ENCODE measurements at places on chromosomes 16 and 17.
A peak's percentile ranks its signal among the peaks of the same experiment; 100 is the strongest.

DNA sequence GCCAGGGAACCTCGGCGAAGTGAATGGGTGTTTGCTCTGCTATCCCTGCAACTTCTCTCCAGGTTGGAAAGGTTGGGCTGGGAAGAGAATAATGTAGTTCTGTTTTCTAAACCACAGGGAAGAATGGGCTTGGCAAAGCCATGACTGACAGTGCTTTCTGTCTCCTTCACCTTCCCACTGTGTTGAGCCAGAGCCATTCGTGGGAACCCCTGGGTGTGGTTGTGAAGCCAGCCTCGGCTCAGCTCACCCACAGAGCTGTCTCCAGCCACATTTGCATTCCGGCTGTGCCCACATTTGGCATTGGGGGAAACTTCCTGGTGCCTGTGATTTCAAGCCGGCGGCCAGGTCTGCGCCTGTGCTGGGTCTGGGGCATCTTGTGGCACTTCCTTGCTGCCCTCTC lies 39.9 kb downstream of the BAIAP2 start:
- no peak for DNase-seq

DNA sequence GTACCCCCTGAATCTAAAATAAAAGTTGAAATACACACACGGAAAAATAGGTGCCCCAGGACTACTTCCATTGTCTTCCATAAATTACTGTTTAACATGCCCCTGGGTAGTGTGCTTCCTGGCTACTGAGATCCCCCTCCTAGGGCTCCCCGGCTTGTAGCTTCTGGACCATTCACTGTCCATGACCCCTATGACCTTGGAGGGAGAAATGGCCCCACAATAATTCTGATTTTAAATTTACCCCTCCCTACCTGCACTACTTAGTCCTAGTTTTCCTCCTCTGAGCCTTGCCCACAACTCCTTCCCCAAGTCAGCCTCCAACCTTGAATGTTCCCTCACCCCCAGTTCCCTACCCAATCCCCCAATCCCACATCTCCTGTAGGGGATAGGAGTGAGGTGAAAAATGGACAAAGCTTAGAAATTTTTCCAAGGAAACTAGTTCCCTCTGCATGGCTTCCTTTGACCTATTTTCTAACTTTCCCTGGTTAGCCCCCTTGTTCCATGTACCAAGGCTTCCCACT lies 9.5 kb upstream of the MSL1 start:
- DNase-seq, result no peak

DNA sequence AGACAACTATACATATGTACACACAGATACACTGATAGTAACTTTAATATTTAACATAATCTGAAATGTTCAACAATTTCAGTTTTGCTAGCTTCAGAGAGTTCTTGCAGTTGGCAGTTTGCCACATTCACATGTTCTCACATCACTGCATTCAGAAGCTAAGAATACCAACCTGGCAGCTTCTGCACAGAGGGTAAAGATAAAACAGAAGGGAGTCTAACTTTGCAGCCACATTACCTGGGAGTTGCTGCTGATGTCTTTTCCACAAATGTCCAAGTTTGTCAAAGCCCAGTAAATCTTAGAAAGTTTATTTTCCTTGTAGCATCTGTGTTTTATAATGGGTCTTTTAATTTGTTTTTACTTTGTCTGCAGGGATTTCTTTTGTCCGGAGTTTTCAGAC lies 332.0 kb downstream of the BCAS3 start:
- no peak for DNase-seq

DNA sequence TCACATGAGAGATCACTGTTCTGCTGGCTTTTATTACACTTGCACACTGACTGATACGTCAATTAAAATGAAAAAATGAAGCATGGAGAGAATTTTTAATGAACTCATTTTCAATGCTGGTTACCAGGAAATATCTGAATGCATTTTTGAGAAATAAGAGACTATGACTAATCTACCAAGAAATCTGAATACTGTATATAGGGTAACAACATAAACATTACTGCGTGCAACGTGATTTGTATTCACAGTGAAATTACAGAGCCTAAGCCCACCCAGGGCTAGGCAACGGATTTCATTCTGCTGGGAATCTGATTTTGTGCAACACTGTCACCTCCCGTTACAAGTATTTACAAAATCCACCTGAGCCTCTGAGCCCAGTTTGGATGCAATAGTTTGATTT lies 23.8 kb upstream of the LCMT1 start:
- no peak for DNase-seq

DNA sequence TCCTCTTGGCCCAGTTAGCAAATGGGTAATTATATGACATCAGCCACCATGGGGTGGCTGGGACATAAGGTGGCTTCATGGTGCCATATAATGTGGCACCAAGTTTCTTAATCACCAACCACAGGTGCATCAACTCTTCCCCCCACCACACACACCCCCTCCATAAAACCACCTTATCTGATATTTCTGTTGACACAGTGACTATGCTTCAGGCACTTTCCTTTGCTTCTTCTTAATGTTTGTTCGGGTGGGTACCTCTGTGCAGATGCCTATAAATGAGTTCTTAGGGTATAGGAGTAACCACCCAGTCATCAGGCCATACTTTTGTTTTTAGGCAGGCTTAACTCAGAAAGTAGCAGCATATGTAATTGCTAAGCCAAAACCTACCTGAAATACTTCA lies 29.5 kb downstream of the RNF43 start:
- DNase-seq, result no peak

DNA sequence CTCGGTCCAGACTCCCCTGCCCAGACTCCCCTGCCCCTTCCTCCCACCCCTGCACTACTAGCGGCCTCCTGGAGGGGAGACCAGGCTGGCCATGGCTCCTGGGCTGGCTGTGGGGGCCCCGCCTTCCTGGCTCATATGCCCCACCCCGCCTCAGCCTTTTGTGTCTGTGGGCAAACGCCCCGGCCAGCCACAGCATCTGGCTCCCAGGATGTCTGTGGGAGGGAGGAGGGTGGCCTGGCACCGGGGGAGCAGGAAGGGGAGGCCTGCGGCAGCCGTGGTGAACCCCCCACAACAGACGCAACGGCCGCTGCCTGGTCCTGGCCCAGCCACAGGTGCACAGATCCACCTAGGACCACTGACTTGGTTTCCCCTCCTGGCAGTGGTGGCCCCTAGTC lies 32.9 kb downstream of the BAHCC1 start:
- DNase-seq, result peak; percentile 30

DNA sequence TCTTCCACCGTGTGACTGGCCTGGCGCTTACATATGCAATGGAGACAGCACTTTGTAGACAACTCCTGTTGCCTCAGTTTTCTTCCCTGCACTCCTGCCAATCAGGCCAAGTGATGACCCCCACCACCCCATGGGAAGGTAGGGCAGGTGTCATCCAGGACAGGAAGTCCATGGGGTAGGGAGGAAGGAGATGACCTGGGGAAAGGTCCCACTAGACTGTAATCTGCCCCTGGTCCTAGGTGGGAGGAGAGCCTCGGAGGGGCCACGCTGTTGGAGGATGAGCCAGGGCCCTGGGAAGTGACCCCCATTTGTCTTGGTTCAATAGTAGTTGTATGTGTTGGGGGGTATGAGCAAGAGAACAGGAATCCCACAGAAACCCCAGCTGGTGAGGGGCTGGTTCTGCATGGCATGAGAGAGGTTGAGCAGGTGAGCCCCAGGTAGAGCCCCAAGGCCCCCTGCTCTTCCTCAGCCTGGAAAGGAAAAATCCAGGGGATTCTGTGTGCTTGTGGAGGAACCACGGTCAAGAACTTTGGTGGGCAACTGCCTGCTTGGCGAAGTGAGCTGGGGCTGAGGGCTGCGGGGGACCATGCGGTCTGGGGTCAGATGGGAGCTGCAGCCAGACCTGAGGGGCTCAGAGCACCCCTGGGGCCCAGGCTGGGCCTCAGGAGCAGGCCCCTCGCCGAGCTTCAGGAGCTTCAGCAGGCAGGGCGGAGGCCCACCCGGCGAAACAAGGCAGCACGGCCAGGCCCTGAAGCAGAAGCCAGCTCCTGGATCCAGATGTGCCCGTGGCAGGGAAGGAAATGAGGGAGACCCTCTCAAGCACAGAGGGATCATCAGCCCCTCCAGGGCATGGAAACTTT lies 50.7 kb downstream of the NT5M start:
- DNase-seq, result no peak

GRCh38 chr16:86019446-86020047 lies 120.6 kb downstream of the IRF8 start:
- DNase-seq, result no peak

DNA sequence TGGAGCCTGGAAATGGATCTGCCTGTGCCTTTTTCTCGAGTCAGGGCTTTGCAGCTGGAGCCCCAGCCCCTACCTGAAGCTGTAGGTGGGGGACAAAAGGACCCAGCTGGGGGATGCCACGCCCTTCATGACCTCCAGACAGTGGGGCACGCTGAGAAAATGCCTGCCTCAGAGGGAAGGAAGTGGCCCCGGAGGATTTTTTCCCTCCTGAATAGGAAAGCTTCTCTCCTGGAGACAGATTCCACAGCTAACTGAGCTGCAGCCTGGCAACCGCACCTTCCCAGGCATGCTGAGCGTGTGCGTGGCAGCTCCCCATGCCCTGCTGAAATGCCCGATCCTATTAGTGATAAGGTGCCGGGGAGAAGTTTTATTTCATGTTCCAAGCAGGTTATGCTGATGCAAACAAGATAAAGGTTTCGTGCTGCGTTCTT lies 58.0 kb downstream of the AIPL1 start:
- no peak for DNase-seq

- DNase-seq, result no peak
Measured at GRCh38 chr16:67941469-67942199, 2.3 kb downstream of the LCAT start.

DNA sequence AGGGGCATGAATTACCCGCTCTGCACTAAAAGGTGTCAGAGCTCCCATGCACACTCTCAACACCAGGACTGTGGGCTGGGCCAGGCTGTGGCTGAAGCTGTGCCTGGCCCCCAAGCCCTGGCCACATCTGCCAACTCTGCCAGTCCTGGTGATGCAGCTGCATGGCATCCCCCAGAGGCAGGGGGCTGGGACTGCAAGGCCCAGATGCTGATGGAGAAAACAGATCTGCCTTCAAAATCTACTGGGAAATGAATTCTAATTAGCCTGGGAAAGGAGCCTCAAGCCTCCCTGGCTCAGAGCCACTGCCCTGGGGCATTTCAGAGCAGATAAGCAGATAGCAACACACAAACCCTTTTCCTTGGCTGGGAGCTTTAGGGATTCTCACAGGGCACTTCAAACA lies 3.4 kb downstream of the CHST6 start:
- DNase-seq, result peak; percentile 11

DNA sequence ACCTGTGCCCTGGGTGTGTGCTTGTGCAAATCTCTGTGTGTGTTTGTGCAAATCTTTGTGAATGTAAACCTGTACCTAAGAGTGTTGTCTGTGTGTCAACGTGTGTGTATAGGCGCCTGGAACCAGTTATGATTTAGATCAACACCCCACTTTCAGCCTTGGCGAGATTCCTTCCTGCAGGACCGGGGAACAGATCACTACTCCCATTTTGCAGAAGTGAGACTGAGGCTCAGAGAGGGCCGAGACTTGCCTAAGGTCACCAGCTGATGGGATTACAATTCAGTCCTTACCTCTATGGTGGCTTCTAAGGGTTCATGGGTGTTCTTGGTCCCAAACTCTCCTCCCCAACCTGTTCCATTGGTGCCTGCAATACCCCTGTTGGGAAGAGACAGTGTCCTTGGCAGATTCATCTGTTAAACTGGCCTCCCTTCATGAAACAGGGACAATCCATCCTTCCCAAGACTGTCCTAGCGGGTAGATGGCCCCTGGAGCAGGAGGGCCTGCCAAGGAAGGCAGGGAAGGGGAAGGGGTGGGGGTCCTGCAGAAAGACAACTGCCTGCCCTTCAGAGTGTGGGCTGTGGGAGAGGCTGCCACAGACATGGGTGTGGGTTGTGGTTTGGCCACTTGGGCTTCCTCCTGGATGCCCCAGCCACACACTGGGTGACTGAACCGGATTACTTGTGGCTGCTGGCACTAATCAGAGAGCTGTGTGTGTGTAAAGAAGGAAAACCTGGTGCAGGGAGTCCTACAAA lies 6.9 kb upstream of the MAPK7 start:
- DNase-seq, result no peak

DNA sequence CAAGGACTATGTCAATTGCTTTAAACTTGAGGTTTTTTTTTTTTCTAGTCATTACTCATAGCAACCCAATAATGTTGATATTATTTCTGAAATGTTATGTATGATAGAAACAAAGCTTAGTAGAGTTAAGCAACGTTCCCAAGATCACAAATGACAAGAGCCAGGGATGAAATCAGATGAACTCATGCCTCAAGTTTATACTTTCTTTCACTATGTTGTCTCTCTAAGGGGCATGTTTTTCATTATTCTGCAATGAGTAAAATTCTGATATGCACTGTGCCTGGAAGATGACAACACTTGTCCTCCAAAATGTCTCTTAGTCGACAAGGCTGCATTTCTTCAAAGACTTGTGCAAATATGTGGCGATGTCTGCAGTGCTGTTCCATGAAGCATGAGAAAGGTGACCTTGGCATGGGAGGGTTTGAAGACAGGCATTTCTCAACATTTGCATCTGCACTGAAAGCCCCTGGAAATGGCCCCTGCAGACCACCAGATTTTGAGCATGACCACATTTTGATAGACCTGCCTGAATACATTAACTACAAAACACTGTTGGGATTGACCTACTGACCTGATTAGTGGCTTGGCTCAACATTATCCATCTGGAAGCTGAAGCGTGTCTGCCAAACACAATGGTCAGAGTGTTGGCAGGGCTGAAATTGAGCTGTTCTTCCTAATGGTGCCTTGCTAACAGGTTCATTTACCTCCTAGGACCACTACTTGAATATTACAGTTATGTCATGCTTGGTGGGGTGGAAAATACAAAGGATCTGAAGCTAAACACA lies 1027.5 kb downstream of the CDH11 start:
- DNase-seq, result no peak

DNA sequence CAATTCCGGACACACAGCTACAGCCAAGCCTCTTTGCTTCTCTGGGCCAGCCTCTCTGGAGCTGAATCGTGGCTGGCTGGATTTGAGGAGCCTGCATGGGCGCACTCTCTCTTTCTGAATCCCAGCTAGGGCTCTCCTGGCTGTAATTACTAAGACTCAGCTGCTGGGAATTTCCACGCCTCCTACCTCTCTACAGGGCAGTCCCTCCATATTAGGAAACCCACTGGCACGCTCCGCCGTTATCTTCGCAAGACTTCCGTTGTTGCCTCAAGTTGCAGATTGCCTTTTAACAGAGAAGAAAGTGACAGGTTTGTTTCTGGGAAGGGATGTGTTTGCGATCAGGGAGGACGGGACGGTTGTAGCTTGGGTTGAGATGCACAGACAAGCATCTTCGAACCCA lies 188.4 kb upstream of the NLRP1 start:
- no peak for DNase-seq

- DNase-seq, result no peak
Measured at GRCh38 chr16:51057969-51058337, 93.1 kb downstream of the SALL1 start.

GRCh38 chr17:5220074-5220473 lies 14.6 kb downstream of the SCIMP start:
- no peak for DNase-seq

- no peak for DNase-seq
Measured at GRCh38 chr16:68668266-68668665, 23.2 kb downstream of the CDH3 start.

GRCh38 chr16:75116081-75116910 lies at the start of gene LDHD:
LDHD (minus strand) TSS chr16:75116780; CDS start chr16:75116720, 60 bp downstream.
- peak; percentile 66 for DNase-seq

GRCh38 chr16:23423496-23424049 lies 29.4 kb downstream of the COG7 start:
- no peak for DNase-seq

- no peak for DNase-seq
Measured at GRCh38 chr17:79613195-79613772, 2.4 kb upstream of the RBFOX3 start.

- no peak for DNase-seq
Measured at GRCh38 chr16:74455213-74455612, 33.9 kb upstream of the CLEC18B start.
